ENCODE measurements at places on chromosomes 7 and 10. TPM values are rescaled to one million over a fixed set of nuclear protein-coding genes. Genes with fewer than 3 reads are reported as not detected.

- DNase-seq, result no peak
Observed at GRCh38 chr7:126495733-126496132, 757.0 kb downstream of the GRM8 start.

DNA sequence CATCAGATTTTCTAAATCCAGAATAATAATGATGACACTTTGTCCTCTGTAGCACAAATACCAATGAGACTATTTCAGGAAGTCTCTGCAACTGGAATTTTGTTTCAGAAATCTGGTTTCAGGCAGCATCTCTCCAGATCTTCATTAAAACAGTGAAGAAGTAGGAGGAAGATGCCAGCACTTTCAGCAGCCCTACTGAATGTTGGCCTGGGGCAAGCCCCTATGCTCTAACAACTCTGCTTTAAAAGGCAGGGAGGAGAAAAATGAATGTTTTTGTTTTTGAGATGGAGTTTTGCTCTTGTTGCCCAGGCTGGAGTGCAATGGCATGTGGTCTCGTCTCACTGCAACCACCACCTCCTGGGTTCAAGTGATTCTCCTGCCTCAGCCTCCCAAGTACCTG lies 7.2 kb upstream of the CAV1 start:
- no peak for DNase-seq

DNA sequence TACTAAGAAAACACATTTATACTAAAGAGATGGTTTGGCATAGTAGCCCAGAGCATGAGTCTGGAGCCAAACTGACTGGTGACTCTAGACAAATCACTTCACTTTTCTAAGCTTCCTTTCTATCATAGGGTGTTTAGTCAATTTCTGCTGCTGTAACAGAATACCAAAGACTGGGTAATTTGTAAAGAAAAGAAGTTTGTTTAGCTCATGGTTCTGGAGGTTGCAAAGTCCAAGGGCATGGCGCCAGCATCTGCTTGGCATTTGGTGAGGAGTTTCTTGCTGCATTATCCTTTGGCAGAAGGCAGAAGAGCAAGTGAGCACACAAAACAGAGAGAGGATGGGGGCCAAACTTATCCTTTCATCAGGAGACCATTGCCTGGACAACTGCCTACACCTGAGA lies 146.3 kb downstream of the CHCHD3 start:
- DNase-seq, result no peak

- DNase-seq, result no peak
Observed at GRCh38 chr7:140671966-140672365, 779 bp upstream of the ADCK2 start.

- peak; percentile 77 for DNase-seq
Observed at GRCh38 chr7:151782598-151783448, 94.1 kb downstream of the PRKAG2 start.

DNA sequence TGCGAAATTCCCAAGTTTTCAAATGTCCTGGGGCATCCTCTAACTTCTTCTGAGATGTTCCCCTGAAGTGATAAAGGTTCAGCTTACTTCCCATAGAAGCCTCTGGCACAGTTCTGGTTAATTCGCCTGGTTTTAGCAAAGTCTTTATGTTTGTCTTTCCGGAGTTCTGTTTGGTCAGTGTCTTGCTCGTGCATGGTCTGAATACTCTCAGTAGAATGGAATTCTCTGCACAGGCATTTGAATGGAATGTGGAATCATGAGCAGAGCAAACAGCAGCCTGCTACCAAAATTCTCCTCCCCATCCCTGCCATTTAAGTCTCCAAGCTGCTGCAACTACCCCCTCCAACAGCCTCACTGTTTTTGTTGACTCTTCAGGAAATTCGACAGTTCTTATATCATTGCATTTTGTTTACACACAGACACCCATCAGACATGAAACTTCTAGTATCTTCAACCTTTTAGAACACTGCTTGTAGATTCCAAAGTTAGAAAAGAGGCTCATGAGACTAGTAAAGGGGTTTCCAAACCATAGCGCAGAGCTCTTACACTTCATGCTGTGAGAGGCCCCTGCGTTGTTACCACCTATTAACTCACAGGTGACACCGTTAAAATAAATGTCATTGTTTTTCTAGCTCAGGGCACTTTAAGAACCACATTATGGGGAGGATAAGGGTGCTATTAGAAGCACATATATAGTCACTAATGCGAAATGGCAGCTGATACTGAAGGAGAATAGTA lies 129.7 kb downstream of the PLCE1 start:
- no peak for DNase-seq

- DNase-seq, result no peak
Observed at GRCh38 chr10:29141761-29142160, 147.1 kb upstream of the LYZL1 start.

GRCh38 chr7:111787741-111788140 lies 225.4 kb upstream of the IMMP2L start:
- DNase-seq, result no peak

DNA sequence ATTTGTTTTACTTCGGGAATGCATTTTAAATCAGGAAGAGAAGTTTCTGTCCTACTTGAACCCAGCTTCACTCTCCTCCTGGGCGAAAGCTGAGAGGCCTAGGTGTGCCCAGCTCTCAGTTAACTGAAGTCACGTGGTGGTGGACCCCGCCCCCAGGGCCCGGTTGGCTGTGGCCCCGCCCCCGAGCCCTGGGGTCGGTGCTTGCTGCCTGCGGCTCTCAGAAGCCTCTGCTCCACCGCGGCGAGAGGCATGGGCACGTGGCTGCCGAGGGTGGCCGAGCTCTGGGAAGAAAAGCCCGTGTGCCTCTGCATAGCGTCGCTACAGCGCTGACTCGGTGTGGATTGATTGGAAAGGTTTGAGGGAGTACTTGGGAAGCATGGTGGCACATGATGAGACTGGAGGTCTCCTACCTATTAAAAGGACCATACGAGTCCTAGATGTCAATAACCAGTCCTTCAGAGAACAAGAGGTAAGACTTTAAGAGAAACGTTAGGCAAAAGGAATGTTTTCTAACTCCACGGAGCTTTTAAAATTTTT lies 34.1 kb downstream of the NET1 start:
- DNase-seq, result peak; percentile 97

- DNase-seq, result no peak
Observed at GRCh38 chr10:109721453-109722064, 201.8 kb downstream of the XPNPEP1 start.

DNA sequence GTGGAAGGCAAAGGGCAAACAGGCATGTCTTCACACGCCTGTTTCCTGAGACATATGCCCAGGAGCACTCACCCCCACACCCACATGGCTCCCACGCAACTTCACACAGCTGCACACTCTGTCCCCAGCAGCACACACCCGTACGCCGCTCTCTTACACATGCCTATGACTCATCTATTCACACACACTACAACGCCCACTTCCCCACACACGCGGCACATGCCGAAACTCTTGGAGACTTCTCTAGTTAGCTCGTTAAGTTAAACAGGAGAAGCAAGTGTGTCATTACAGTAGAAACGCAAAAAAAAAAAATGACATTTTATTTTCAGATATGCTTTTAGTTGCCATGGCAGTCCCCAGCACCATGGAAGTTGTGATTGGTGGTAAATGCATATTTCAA lies 6.7 kb downstream of the CALN1 start:
- peak; percentile 19 for DNase-seq

GRCh38 chr10:78438907-78439809 lies 405.5 kb downstream of the RPS24 start:
- DNase-seq, result no peak

- DNase-seq, result no peak
Observed at GRCh38 chr10:131920151-131920550, 19.3 kb downstream of the PPP2R2D start.

DNA sequence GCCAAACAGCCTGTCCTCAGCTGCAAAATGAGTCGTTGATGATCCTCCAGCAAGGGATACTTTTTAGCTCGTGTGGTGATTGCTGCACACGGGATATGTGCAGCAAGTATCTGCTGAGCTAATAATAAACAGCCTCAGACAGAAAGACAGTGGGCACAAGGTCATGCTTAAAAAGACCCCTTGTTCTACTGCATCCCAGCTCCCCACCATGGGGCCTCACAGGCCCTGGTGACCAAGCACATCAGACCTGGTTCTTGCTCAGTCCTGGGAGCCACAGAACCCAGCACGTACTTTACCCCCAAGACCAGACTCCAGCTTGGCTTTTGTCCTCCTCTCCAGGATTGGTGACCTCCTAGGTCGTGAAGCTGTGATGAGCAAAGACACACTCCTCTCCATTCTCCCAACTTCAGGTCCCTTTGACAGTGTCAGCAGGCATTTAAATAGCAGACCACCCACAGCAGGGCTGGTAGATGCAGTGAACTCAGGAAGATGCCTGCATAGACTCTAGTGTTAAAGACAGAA lies 50.5 kb downstream of the EGFR start:
- no peak for DNase-seq

The CBLL1 gene
- total RNA-seq, result 42.6 TPM

The EGFR gene
- 45.0 TPM for total RNA-seq
